ENCODE measurements at places on chromosomes 12 and 14.

DNA sequence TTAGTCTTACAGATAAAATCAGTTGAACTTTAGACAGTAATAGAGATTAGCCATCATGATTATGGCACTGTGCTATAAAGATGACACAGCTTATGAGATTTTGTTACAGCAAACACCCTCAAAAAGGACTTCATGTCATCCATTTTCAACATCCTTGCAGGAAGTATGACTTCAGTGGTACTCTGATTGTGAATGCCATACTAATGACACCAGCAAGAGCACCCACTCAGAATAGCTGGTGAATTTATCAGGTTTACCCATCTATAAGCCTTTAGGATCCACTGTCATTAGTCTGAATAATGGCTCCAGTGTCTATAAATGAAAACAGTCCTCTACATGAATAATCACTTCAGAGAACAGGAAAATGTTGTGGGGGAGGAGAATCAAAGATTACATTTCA lies 615.2 kb downstream of the RPS29 start:
- no peak for DNase-seq

DNA sequence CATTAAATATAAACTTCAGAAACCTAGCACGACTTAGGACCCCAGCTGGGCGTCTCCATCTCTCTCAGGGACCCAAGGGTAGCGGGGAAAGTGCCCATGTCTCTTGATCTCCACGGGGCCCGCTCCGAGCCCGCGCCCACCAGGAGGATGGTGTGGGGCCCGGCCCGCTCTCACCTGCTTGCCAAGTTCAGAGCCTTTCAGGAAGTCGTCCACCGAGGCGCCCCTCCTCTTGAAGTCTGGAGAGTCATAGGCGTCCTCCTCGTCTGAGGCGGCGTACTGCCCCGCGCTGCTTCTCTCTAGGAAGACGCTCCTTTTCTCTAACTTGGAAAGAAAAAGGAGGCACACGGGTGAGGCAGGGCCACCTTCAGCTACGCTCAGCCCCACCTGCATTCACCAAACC lies 96.9 kb downstream of the PIWIL1 start:
- DNase-seq: no peak

- no peak for DNase-seq
These were observed 193.0 kb downstream of the SYT1 start for GRCh38 chr12:79057540-79057939.

GRCh38 chr12:46065412-46066166 lies 75.2 kb upstream of the SCAF11 start:
- DNase-seq: no peak

- DNase-seq: no peak
These were observed 6.8 kb upstream of the SYNE3 start for GRCh38 chr14:95523051-95523814.

All from EL (cell line).